ENCODE measurements at places on chromosomes 1 and 21. TPM values are rescaled to one million over a fixed set of nuclear protein-coding genes. Genes with fewer than 3 reads are reported as not detected.

OR2L2 gene
- total RNA-seq, result not detected

GBP6 gene
- total RNA-seq, result not detected

- peak; percentile 69 for DNase-seq
Measured at GRCh38 chr1:17335821-17336710, 28.1 kb downstream of the PADI4 start.

GRCh38 chr1:119771770-119772169 is 3.1 kb upstream of the HMGCS2 start:
- no peak for DNase-seq

TRIM46 gene
- total RNA-seq, result 0.26 TPM

DNA sequence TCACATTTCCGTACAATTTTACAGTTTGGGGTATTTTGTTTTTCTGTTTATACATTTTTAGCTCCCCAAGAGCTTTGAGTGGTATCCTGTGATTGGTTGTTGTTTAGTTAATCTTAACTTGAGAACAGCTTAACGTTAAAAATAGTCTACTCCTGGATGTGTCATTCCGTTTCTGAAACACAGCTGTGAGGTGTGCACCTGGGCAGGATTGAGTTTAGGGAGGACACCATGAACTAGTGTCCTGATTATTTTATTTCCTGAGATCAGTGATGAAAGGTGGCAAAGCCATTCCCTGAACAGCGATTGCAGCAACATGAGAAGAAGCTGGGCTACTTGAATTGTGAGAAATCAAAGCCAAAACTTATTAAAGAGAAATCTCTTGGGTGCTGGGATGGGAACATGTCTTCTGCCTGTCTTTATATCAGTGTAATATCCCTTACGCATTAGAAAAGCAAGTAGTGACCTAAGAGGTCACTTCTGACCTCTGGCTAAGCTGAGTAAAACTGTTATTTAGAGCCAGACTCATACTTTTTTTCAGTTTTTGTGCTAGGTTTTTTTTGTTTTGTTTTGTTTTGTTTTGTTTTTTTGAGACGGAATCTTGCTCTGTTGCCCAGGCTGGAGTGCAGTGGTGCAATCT is 43.4 kb downstream of the ZBTB40 start:
- no peak for DNase-seq

GRCh38 chr1:205172729-205173366 is 38.7 kb downstream of the DSTYK start:
- DNase-seq, result no peak

NPR1 gene
- 16.5 TPM for total RNA-seq

GRCh38 chr1:30760596-30761324 is 3.2 kb upstream of the LAPTM5 start:
- no peak for DNase-seq

SLFNL1 gene
- 0.78 TPM for total RNA-seq

- no peak for DNase-seq
Measured at GRCh38 chr21:25331286-25331685, 276.0 kb downstream of the MRPL39 start.

GRCh38 chr21:35399002-35399530 is 350.0 kb upstream of the RUNX1 start:
- DNase-seq, result no peak

GRCh38 chr1:244294599-244295224 is 157.0 kb downstream of the ADSS2 start:
- DNase-seq, result no peak

DNA sequence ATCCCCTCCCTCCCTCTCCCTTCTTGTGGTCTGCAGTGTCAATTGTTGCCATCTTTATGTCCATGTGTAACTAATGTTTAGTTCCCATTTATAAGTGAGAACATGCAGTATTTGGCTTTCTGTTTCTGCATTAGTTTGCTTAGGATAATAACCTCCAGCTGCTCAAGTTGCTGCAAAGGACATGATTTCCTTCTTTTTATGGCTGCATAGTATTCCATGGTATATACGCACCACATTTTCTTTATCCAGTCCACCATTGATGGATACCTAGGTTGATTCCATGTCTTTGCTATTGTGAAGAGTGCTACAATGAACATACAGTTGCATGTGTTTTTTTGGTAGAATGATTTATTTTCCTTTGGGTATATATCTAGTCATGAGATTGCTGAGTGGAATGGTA is 16.3 kb downstream of the CITED4 start:
- no peak for DNase-seq

- DNase-seq, result no peak
Measured at GRCh38 chr1:47227341-47228232, 4.4 kb downstream of the TAL1 start.

- DNase-seq, result no peak
Measured at GRCh38 chr1:157269656-157270375, 131.6 kb upstream of the ETV3 start.

GRCh38 chr1:28885472-28885877 is 28.9 kb upstream of the EPB41 start:
- DNase-seq, result no peak

KRTAP12-2 gene
- not detected for total RNA-seq

- no peak for DNase-seq
Measured at GRCh38 chr1:30302858-30303257, 420.5 kb downstream of the MATN1 start.

DNA sequence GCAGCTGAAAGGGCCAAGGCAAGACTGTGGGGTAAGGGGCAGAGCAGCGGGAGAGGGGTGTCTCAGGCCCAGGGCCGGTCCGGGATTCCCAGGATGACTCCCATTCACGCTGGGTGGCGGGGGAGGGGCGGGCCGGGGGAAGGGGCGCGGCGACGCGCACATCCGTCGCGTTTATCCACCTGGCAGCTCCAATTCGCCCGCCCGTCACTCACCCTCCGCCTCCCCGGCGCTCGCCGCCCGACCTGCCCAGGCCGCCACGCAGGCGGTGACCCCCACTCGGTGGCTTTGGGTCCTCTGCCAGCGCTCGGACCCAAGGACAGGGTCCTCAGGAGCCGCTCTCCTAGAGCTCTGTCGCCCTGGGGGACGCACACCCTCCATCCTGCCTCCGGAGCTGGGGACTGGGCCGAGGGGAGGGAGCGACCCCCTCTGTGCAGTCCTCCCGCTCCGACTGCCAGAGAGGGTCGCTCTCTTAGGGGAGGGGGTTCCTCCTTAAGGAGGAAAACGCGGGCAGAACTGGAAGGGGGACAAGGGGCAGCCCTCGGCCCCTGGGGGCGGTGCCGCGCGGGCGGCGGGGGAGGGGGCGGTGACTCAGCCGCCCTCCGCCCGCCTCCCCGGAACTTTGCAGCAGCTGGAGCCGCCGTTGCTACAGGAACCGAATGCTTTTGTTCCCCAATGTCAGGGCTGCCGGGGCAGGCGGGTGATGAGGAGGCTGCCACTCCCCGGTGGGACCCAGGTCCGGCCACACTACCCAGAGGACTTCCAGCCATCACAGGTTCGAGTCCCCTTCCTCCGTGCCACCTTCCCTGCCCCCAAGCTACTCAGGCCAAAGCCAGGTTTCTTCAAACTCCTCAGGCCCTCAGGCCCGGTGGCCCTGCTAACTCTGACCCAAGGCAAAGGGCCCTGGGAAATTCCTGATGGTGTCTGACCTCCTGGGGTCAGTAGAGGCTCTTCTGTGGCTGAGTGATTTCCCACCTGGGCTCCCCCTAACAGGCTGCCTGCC is 3.4 kb downstream of the ADGRB2 start:
- DNase-seq, result peak; percentile 62

CSTB gene
- total RNA-seq, result 8.6 TPM

DNA sequence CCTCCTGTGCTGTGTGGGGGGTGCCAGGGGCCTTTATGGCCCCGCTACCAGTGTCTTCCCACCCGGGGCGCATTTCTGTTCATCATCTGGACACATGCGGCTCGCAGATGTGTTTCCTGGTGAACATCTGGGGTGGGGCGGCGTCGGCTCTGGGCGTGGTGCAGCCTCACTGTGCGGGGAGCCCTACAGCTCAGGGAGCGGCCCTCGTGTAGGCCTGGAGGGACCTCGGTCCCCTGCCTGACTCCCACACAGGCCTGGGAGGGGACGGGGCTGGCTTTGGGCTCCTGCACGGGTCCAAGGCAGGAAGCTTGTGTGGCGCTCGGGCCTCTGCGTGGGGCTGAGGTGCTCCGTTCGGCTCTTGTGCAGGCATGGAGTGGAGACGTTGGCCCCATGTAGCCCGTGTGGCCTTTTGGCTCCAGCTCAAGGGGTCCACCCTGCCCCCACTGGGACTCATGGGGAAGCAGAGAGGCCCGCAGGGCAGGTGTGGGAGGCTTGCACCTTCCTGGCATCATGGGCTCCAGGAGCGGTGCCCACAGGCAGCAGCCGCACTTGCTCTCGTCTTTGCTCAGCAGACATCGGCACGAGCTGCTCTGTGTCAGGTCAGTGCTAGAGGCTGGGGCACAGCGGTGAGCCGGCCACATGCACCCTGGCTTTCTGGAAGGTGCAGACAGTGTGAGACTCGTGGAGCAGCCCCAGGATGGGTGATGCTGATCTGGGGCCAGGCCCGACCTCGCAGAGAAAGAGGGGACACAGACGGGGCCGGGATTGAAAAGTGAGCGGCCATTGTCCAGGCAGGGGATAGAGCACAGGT is 90.1 kb upstream of the ACTRT2 start:
- DNase-seq, result no peak

DNA sequence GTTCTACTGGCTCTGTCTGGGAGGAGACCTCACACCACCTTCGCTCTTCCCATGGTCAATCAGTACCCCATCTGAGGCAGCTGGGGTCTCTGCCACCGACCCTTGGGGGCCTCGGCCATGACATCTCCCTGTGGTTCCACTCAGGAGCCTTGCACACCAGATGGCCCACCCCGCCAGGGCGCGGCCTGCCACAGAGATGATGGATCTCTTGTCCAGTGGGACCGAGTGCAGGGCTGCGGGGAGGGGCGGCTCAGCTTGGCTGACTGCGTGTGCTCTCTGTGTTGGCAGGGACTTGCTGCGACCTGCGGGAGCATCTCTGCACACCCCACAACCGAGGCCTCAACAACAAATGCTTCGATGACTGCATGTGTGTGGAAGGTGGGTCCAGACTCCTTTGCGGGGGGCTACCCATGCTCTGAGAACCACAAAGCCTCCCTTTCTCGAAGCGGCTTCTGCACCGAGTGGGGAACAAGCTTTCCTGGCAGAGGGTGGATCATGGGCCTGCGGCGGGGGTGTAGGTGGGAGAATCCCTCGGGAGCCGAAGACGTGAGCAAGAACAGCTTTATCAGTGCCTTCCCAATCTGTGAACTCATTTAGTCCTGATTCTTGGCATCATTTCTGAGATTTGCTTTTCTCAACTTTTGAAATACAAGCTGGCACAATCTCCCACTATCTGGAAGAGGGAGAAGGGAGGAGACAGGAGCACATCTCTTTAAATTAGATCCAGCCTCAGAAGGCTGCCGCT is 20.9 kb upstream of the AGTRAP start:
- DNase-seq, result no peak

Measured in body of pancreas (tissue), 4 donors.